Sigmoid colon (tissue), 7 donors: ENCODE measurements at places on chromosomes 3 and 15.

- DNase-seq: no peak
These were observed 23.9 kb downstream of the DPH6 start for GRCh38 chr15:35522061-35522460.

GRCh38 chr3:183131735-183132134, 30.8 kb downstream of the LAMP3 start:
- no peak for DNase-seq

GRCh38 chr3:129035360-129036221, 25.0 kb upstream of the GP9 start:
- DNase-seq: no peak

- no peak for DNase-seq
These were observed 11.9 kb downstream of the CISH start for GRCh38 chr3:50599716-50600118.

DNA sequence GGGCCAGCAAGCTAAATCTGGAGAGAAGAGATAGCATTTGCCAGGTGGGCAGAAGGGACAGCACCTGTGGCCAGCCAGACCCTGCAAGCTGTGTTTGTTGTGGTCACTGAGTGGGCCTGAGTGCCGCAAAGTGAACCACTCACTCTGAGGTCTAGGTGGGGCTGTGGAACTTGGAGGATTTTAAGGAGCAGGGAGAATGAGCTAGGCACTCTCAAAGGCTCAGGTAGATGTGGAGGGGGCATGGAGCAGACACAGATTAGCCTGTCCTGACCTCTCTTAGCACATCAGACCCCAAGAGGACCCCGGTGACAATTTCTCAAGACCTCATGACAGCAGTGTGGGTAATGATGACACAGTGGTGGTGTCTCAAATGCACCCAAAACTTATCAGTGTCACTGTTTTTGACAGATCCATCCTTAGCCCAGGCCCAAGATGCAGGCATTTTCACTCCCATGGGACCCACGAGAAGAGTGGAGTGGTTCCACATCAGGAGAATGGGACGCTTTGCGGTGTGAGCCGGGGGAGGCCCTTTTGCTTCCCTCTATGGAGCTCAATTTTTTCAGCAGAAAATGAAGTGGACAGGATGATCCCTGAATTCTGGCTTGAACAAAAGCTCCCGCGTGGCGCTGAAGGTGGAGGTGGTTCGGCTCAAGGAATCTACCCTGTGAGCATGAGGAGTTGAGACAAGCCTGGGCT, 43.8 kb upstream of the TLE3 start:
- DNase-seq: no peak

DNA sequence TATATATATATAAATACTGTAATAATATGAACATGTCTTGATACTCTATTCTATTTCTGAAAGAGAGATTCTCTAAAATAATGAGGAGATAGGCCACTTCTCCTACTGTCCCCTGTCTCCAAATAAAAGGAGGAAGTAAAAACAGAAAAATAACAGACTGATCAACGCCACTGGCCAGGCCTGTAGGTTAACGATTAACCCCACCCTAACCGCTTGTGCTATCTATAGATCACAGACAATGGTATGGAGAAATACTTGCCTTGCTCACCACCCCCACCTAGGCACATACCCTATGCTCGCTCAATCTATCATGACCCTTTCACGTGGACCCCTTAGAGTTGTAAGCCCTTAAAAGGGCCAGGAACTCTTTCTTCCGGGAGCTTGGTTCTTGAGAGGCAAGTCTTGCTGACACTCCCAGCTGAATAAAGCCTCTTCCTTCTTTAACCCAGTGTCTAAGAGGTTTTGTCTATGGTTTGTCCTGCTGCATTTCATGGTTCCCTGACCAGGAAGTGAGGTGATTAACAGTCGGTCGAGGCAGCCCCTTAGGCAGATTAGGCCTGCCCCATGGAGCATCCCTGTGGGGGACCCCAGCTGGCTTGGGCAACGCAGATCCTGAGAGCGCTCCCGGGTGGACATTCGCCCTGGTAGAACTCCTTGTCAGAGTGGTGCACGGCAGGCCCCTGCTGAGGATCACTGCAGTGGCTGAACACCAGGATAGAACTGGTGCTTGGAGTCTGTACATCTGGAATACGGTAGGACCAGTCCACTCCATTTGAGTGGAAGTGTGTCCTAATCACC, 521.8 kb upstream of the CNTN3 start:
- DNase-seq: no peak

GRCh38 chr3:33131331-33132018, 17.7 kb downstream of the CRTAP start:
- no peak for DNase-seq

DNA sequence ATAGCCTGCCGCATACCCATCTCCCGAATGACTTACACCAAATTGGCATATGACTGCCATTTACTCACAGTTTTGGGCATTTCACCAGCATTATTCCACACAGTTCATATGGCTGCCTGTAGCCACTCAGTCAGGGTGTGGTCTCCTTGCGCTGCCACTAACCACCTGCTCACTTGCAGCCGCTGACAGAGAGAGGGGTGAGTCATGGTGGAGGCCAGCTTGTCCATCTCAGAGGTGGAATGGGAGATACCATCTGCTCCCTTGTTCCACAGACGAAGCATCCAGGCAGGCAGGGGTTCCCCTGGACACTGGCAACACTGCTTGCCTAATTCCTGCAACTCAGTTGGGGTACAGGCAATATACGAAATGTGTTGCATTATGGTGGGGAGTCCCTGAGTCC, 15.6 kb downstream of the CCRL2 start:
- no peak for DNase-seq

DNA sequence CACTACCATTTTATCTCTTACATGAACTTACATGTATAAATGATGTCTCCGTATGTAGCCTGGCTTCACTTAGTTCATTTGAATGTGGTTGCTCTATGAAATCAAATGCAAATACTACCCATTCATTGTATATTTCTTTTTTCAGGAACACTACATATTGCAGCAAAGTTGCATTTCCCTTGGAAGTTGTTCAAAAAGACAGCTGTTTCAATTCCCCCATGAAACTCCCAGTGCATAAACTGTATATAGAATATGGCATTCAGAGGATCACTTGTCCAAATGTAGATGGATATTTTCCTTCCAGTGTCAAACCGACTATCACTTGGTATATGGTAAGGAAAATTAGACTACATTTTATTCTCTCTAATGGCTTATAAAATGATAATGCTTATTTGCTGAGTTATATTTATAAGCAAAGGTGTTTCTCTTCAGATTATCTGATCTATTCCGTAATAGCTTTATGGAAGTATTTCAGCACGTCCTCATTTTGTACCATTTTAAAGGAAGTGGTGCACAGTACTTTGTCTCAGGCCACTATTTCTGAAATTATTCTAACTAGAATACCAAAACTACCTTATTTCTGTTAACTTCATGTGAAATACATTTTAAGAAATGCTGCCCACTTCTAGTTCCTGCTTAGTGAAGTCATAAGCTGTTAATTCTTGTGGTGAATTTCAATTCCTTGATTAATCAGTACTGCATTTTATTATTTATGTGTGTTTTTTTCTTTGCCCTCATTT, 95.1 kb downstream of the IL1RAP start:
- no peak for DNase-seq

GRCh38 chr15:78255421-78256043, 8.8 kb upstream of the DNAJA4 start:
- DNase-seq: no peak

DNA sequence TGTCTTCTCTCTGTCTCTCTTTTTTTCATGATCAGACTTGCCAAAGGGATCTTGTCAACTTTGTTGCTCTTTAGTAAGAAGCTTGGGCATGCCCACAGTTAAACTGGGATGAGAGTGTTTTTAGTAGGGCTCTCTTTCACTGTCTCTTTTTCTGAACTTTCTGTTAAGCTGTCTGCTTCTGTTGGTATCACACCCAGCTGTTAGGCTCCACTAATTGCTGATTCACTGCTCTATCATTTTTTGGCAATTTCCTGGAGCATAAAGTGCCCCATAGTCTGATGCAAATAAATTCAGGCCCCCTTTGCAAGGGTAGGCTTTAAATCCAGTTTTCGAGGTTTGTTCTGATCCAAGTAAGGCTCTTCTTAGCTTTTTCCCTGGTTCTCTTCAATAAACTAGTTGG, 360.4 kb upstream of the ADAMTS9 start:
- DNase-seq: no peak
